ENCODE measurements at places on chromosomes 6 and 20.

DNA sequence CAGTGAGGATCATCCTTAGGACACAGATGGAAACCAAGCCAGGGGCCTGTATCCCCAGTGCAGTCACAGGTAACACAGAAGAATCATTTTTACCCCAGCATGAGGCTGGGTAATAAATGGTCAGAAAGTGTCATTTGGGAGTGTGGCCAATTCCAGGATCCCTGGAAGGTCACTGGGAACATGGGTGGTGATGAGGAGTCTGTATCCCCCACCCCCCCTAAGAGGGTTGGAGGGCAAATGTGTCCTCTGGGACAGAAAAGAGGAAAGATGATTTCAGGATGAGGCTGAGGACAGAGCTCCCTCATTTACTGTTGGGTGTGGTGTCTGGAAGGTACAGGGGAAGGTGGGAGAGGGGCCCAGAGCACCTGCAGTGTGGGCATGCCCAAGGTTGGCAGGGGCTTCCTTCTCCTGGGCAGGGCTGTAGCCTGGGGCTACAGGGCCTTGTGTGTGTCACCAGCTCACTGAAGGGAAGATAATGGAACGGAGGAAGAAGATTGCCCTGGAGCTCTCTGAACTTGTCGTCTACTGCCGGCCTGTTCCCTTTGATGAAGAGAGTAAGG, 34.5 kb downstream of the PLCG1 start:
- DNase-seq, result no peak

DNA sequence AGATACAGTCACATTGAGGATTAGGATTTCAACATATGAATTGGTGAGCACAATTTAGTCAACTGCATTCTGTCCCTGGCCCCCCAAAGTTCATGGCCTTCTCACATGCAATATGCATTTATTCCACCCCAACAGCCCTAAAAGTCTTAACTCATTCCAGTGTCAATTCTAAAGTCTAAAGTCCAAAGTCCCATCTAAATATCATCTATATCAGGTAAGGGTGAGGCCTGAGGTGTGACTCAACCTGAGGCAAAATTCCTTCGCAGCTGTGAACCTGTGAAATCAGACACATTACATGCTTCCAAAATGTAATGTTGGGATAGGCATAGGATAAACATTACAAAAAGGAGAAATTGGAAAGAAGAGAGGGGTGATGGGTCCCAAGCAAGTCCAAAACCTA, 27.8 kb downstream of the CLIC5 start:
- no peak for DNase-seq

DNA sequence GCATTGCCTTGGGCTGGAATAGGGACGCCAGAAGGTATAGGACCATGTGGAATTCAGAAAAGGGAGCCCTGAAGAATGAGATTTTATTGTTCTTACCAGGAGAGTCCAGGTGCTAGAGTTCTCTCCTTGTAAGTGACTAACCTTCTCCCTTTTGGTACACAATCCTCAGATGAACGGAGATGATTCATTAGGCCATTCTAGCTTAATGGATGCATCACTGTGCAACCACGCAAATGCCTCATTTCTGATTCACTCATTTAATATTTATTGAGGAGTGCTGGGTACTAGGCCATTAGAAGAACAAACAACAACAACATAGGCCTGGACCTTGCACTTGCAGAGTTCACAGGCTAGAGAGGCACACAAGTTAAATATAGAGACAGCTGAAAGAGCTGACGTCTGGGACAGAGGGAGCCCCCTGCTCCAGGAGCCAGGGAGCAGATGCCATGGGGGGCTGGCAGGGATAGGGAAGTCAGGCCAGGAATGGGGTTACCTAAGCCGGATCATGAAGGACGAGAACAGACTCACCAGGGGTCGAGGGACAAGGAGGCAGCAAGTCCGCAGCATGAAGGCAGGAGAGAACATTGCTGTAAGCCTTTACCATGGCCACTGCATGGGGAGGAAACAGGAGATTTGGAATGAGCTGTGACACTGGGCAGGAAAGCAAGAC, 179.5 kb upstream of the AKAP12 start:
- no peak for DNase-seq

- no peak for DNase-seq
Measured at GRCh38 chr6:119978274-119978889, 628.8 kb upstream of the MAN1A1 start.

DNA sequence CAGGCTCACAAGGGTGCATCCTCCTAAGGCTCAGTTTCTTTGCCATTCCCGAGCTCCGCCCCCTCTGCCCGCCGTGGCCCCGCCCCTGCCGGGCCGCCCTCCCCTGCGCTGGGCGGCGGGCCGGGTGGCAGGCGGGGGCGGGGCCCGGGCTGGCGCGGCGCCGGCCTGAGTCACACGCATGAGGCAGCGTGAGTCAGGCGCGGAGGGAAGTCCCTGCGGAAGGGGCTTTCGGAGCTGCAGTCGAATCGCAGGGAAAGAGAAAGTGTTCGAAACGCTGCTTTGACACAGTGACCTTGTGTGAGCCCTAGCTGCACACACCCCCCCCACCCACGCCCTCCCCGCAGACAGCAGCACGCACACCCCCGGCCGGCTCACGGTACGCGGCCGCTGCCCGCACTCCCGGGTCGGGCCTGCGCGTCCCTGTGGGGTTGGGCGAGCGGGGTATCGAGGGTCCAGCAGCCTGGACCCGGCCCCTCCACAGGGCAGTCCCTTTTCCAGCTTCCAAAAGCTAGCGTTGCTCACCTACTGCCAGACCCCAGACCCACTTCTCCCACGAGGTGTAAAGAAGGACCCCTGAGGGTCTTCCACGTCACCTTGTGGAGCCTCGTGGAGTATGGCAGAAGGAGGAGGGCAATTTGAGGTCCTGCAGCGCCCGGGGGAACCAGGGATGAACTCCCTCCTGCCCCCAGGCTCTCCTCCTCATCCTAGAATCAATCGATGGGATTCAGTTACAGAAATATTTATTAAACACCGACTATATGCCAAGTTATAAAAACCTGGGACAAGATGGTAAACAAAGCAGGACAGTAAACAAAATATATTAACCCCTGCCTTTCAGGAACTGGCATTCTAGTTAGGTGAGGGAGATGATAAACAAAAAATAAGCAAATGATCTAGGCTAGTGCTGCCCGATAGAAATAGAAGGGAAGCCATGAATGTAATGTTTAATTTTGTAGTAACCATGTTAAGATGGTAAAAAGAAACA, 12.4 kb upstream of the HMGA1 start:
- peak; percentile 91 for DNase-seq

- no peak for DNase-seq
Measured at GRCh38 chr6:63571361-63572043, 778 bp upstream of the LOC128125822 start.

DNA sequence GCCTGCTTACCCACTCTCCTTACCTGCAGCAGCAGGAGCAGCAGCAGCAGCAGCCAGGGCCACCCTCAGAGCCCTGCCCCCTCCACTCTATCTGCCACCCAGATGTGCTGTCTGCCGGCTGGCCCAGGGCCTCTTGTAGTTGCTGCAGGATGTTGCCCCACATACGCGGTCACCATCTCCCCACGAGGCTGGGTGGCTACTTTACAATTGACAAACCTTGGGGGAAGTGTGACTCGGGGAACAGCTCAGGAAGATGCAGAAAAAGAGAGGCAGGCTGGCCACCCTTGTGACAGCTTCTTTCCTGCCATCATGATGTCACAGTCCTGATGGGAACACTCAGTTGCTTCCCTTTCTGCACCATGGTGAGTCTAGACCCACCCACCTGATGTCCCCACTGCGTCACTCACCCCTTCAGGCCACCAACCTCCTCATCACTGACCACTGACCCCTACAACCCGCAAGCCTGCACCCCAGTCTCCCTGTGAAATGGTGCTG, 14.5 kb downstream of the TREM1 start:
- DNase-seq, result no peak

GRCh38 chr6:11398451-11399326, 138.9 kb upstream of the TMEM170B start:
- DNase-seq, result no peak

GRCh38 chr20:57999465-58000111, 228.9 kb downstream of the ANKRD60 start:
- no peak for DNase-seq

GRCh38 chr6:132392792-132393191, 8.5 kb downstream of the MOXD1 start:
- no peak for DNase-seq

GRCh38 chr6:168377856-168378832, 58.6 kb upstream of the DACT2 start:
- no peak for DNase-seq

DNA sequence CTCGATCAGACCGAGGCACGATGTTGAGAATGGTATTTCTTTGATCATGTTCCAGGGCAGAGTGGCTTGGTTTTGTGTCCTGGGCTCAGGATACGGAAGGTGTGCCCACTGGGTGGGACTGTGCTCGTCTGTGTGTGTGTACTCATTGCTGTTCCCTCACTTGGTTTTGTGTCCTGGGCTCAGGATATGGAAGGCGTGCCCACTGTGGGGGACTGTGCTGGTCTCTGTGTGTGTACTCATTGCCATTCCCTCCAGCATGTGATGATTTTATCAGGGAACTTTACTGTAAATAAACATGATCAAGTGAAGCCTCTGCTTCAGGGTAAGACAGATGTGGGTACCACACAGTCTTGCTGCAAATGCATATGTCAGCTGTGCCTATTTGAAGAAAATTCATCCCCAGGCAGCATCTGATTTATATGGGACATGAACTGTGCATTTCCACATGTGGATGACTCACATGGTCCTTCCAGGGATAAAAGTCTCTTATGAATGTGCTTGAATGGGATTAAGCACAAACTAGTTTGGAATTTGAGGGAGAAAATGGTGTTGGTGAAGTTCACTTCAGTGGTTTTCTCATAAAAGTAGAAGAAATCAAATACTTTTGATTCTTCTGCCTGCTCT, 274.3 kb downstream of the QKI start:
- no peak for DNase-seq

DNA sequence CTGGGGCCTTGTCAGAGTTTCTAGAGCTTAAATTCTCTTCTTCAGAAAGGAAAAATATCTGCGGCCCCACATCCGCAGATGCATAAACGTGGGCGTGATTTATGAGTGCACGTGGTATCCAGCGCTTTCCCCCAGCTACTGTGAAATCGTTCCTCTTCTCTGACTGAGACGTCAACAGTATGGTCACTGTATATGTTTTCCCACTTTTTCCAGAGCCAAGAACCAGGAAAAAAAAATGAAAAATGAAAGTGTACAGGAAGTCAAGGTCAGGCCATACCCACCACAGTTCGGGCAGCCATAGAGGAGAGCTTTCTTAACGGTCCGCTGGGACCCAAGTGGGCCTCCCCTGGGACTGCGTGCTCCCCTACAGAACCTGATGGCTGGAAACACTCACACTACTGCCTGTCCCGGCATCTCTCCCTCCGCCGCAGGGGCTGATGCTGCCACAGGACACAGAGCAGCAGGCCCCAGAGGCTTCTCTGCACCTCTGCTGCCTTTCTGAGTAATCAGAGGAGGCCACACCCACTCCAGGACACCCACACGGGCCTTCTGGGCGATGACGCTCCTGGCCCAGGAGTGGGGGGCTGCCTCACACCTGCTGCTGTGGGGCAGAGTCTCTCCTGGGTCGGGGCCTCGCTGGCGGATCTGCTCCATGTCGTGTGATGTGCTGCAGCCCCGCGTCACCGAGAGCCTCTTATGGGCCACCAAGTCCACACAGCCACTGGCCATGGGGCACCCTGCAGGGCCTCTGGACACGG, 16.4 kb upstream of the STX16 start:
- no peak for DNase-seq

DNA sequence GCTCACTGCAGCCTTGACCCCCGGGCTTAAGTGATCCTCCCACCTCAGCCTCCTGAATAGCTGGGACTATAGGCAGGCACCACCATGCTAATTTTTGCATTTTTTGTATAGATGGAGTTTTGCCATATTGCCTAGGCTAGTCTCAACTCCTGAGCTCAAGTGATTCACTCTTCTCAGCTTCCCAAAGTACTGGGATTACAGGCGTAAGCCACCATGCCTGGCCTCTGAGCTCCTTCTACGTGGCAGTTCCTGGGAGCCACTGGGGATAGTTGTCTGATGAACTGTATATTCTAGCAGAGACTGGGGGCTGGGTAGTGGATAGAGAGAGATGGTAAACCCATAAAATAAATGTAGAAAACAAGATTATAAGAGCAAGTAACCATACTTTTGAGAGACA, 26.1 kb downstream of the IYD start:
- no peak for DNase-seq

- DNase-seq, result peak; percentile 67
Measured at GRCh38 chr20:57620274-57620990, at the start of gene ZBP1. Gene ZBP1 (minus strand): TSS chr20:57620426. CDS start chr20:57620295, 131 bp downstream.

- DNase-seq, result no peak
Measured at GRCh38 chr6:106397431-106397830, 36.9 kb downstream of the CRYBG1 start.

GRCh38 chr6:43744931-43745727, 24.9 kb upstream of the VEGFA start:
- DNase-seq, result no peak

DNA sequence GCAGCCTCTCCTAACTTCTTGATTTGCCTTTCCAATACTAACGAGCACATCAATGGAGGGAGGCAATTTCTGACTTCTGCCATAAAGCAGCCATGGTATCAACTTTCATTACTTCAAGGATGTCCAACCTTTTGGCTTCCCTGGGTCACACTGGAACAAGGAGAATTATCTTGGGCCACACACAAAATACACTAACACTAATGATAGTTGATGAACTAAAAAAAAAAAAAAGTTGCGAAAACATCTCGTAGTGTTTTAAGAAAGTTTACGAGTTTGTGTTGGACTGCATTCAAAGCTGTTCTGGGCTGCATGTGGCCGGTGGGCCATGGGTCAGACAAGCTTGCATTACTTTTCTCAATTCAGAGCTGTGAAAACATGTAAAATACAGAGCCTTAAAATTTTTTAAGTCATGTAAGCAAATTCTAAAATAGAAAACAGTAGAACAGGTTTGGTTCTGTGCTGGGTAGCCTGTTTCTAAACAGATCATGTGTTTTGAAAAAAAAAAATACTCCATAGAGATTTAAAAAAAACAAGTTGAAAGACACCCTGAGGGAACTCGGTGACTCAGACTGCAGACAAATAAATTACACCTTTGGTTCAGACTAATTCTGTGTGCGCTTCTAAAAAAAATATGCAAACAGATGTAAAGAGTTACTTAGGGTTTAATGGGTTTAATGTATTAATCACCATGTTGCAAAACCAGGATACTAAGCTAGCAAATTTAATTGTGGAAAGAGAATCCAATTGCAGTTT, 43.6 kb upstream of the SLC22A23 start:
- no peak for DNase-seq

Measured in activated T-helper 2 cell treated with anti-CD3 and anti-CD28 coated beads, Interferon-gamma antibody, Interleukin-2, Interleukin-4, amounts not matched to agents 10 μg/mL and 5 μg/mL and 100 μg/mL, durations not matched to agents 14 hours and 24 hours and 36 hours (primary cell).